Activated naive CD4-positive, alpha-beta T cell treated with anti-CD3 and anti-CD28 coated beads, Interleukin-2, amount 50 U/mL, for 72 hours (primary cell): ENCODE measurements at places on chromosomes 5 and 9.

DNA sequence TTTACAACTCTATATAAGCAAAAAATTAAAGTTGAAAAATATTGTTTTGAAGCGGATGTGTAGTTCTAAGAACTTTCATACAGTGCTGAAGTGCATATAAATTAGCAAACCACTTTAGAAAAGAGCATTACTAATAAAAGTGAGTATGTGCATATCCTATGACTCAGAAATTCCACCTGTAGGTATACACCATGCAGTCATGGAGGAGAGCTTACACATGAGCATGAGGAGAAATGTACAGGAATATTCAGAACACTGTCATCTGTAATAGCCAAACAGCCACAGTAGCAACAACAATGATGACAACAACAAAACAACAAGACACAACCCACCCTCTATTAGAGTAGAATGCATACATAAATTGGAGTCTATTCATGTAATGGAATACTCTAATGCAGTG lies 138.2 kb upstream of the ARRDC3 start:
- no peak for DNase-seq

GRCh38 chr5:54180630-54181031 lies 129.7 kb downstream of the ARL15 start:
- no peak for DNase-seq

GRCh38 chr9:16062542-16063240 lies 509.8 kb downstream of the CCDC171 start:
- DNase-seq: no peak

GRCh38 chr9:893843-894420 lies 52.4 kb downstream of the DMRT1 start:
- peak; percentile 85 for DNase-seq

- DNase-seq: no peak
These were observed 187.9 kb downstream of the EBF1 start for GRCh38 chr5:158911693-158912363.
